ENCODE measurements at places on chromosomes 6 and 20. TPM values are rescaled to one million over a fixed set of nuclear protein-coding genes. Genes with fewer than 3 reads are reported as not detected.

The TRAPPC3L gene
- not detected for total RNA-seq

GRCh38 chr6:156948807-156949206 lies 171.6 kb downstream of the ARID1B start:
- no peaks in the 10 kb centered on the region for H3K36me3 ChIP-seq
- peaks cover 52% of the 10 kb centered on the region for H3K4me1 ChIP-seq
- H3K27me3 ChIP-seq: no peaks in the 10 kb centered on the region

- peaks cover 56% of the 10 kb centered on the region for H3K4me1 ChIP-seq
- peaks cover 2% of the 10 kb centered on the region for H3K36me3 ChIP-seq
- no peak for DNase-seq
- no peaks in the 10 kb centered on the region for H3K27me3 ChIP-seq
- peak overlapping the region; percentile 86 for H3K4me3 ChIP-seq
- peak overlapping the region; percentile 87 for H3K27ac ChIP-seq
Observed at GRCh38 chr6:37259191-37259590, 1.2 kb upstream of the TMEM217 start.

DNA sequence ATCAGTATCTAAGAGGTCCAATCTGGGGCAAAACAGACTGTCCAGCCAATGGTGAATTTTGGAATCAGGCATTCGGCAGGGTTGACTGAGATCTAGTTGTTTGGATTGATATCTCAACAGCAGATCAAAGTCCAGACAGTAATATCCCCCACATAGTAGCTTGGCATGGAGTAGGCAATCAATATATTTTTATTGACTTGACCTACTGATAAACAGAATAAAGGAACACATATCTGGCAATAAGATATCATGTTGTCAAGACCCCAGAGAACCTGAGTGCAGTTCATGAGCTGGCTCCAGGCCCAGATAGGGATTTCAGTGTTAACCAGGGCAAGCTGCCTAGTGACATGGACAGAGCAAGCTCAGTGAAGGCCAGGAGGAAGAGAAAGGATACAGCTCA lies 34.4 kb downstream of the TNFAIP3 start:
- H3K36me3 ChIP-seq: no peaks in the 10 kb centered on the region
- no peak overlapping the region for H3K27ac ChIP-seq
- DNase-seq: no peak
- peaks cover 44% of the 10 kb centered on the region for H3K4me1 ChIP-seq

DNA sequence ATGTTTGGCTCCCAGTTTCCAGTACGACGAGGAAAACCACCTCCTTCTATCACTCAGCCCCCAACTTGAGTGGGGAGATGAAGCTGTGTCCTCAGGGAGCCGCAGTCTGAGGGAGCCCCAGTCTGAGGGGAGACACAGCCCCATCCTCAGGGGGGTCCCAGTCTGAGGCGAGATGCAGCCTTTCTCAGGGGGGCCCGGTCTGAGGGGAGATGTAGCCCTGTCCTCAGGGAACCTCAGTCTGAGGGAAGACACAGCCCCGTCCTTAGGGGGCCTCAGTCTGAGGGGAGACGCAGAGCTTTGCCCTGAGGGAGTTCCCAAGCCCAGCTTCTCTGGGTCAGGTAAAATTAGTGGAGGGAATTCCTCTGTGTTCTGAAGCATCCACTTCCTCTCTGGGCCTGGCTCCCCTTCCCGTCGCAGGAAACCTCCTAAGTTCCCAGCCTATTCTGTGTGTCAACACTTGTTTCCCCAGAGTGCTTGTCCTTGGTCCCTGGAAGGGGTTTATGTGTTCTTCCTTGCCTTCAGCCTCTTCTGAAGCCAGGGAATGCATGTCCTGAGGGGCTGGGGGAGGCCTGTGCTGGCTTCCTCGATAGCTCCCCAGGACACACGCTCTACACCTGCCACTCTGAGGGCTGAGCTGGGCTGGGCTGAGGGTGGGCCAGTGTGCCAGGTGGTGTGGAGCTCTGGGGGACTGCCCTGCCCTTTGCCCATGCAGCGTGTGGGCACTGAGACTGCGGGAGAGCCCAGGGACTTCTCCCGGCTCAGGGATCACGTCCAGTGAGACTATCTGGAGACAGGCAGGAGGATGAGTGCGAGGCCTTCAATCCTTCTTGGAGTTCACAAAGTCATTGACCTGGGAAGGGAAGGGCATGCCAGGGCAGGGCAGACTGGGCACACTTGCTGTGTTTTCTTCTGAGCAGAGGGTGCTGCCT lies 55.4 kb downstream of the VEGFA start:
- peaks cover 5% of the 10 kb centered on the region for H3K27me3 ChIP-seq
- DNase-seq: no peak
- no peak overlapping the region for H3K4me3 ChIP-seq
- no peak overlapping the region for H3K27ac ChIP-seq

GRCh38 chr6:147779624-147780023 lies 271.1 kb downstream of the SAMD5 start:
- H3K4me1 ChIP-seq: no peaks in the 10 kb centered on the region
- no peak for DNase-seq
- no peaks in the 10 kb centered on the region for H3K36me3 ChIP-seq
- H3K27me3 ChIP-seq: no peaks in the 10 kb centered on the region
- no peak overlapping the region for H3K27ac ChIP-seq

The PNLDC1 gene
- 0.31 TPM for total RNA-seq

The RAET1L gene
- not detected for total RNA-seq

- no peak overlapping the region for H3K27ac ChIP-seq
- no peak for DNase-seq
- no peaks in the 10 kb centered on the region for H3K36me3 ChIP-seq
- H3K4me1 ChIP-seq: no peaks in the 10 kb centered on the region
- H3K27me3 ChIP-seq: no peaks in the 10 kb centered on the region
Observed at GRCh38 chr20:24913076-24913628, 35.9 kb upstream of the CST7 start.

GRCh38 chr20:52805843-52806242 lies 166.3 kb upstream of the TSHZ2 start:
- DNase-seq: no peak
- H3K36me3 ChIP-seq: no peaks in the 10 kb centered on the region
- H3K4me1 ChIP-seq: no peaks in the 10 kb centered on the region
- H3K4me3 ChIP-seq: no peak overlapping the region
- peaks cover 9% of the 10 kb centered on the region for H3K27me3 ChIP-seq

The ISM1 gene
- total RNA-seq: 0.34 TPM

The PRL gene
- not detected for total RNA-seq

DNA sequence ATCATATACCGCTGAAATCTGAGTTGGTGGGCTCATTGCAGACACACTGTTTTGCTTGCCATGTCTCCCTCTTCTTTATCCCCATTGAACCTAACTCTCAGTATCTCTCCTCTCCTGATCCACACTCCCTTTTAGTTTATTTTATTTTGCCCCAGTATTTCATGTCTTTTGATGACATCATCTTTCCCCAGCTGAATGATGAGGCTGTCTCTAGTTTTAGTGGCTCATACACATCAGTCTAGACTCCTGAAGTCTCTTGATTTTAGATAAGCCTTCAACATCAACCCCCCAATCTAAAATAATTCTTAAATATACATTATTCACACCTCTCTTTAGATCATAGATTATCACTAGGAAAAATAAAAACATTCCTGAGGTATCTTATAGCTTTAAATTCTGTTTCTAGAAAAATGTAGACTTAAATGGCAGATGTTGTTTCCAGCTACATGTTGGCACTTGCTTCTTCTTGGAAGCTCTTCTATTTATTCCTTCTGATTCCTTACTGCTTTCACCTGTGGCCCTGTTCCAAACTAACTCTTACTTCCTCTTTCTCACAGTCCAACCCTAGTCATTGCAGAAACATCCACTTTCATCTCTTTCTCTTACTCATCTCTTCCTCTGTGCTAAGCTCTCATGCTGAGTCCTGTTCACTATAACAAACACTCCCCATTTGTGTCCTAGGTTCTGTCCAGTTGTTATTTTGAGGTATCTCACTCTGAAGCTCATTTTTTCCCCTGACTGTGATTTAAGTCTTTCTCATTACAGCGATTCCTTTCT lies 191.9 kb upstream of the SLC35B3 start:
- no peaks in the 10 kb centered on the region for H3K27me3 ChIP-seq
- H3K27ac ChIP-seq: no peak overlapping the region
- no peak overlapping the region for H3K4me3 ChIP-seq
- no peaks in the 10 kb centered on the region for H3K36me3 ChIP-seq
- no peak for DNase-seq

- H3K4me3 ChIP-seq: no peak overlapping the region
- no peaks in the 10 kb centered on the region for H3K4me1 ChIP-seq
- H3K27ac ChIP-seq: no peak overlapping the region
- no peaks in the 10 kb centered on the region for H3K36me3 ChIP-seq
Observed at GRCh38 chr6:113328886-113329381, 528.2 kb upstream of the MARCKS start.

DNA sequence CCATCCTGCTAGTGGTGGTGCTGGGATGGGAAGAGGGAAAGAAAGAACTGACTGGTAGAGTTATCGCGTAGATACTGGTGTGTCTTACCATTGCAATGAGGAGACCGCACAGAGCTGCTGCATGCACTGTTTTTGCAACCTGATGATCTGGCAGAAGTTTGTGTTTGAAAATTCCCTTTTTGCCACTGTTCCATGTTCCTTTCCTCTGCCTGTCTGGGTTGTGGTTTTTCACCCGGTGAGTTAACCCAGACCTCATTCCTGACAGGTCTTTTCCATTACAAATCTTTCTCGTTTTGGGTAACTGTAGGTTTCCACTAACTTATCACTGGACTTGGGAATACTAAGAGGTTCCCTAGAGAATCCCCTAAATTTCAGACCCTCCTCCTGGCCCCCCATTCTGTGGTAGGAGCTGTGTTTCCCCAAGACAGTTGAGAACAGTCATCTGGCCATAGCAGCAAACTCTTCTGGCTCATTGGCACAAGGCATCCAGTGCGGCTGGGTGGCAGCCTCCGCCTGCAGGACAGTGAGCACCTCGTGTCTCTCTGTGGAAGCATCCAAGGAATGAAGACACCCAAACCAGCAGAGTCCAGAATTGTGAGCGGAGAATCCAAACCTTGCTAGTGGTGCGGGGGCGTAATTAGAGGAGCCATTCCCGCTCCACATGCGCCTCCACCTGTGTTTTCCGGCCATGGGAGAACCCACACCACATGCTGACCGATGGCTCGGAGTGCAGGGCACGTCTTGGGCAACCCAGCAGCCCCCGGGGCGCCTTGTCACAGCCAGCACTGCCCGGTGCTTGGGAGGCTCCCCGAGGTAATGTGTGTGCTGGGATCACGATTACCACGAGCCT lies 32.8 kb downstream of the ERMARD start:
- H3K36me3 ChIP-seq: peaks cover 27% of the 10 kb centered on the region
- no peaks in the 10 kb centered on the region for H3K27me3 ChIP-seq
- H3K4me3 ChIP-seq: no peak overlapping the region
- no peak overlapping the region for H3K27ac ChIP-seq

GRCh38 chr6:146770965-146771735 lies 172.4 kb downstream of the ADGB start:
- H3K4me3 ChIP-seq: peak overlapping the region; percentile 60
- H3K36me3 ChIP-seq: no peaks in the 10 kb centered on the region

DNA sequence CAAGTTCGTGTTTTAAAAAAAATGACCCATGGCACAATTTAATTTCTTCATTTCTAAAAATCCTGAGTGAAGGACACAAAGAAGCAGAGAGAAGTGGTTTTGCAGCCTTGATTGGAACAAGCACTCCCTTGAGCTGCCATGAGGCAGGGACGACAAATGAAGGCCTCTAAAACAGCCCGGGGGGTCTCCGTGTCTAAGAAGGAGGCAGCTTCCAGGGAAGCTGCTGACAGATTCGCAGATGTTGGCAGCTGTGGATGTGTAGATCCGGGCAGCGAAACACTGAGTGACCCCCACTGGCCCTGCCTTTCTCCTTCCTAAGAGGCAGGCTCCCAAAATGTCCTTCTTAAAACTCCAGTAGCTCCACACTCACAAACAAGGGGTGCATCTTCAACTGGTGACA lies 9.6 kb upstream of the LBP start:
- H3K27ac ChIP-seq: no peak overlapping the region
- peaks cover 2% of the 10 kb centered on the region for H3K36me3 ChIP-seq
- no peak for DNase-seq
- peaks cover 12% of the 10 kb centered on the region for H3K27me3 ChIP-seq

- no peaks in the 10 kb centered on the region for H3K27me3 ChIP-seq
- H3K36me3 ChIP-seq: no peaks in the 10 kb centered on the region
- H3K27ac ChIP-seq: no peak overlapping the region
- no peak overlapping the region for H3K4me3 ChIP-seq
- H3K4me1 ChIP-seq: no peaks in the 10 kb centered on the region
Observed at GRCh38 chr20:15937179-15937578, 636.1 kb downstream of the KIF16B start.

- DNase-seq: no peak
- no peak overlapping the region for H3K4me3 ChIP-seq
- H3K27me3 ChIP-seq: no peaks in the 10 kb centered on the region
Observed at GRCh38 chr20:35695245-35695749, 3.9 kb downstream of the NFS1 start.

- no peak for DNase-seq
- H3K36me3 ChIP-seq: no peaks in the 10 kb centered on the region
- H3K27me3 ChIP-seq: peaks cover 2% of the 10 kb centered on the region
- no peak overlapping the region for H3K27ac ChIP-seq
Observed at GRCh38 chr20:6157345-6157744, 34.5 kb upstream of the FERMT1 start.

GRCh38 chr6:90121982-90122381 lies 174.7 kb downstream of the BACH2 start:
- peaks cover 24% of the 10 kb centered on the region for H3K4me1 ChIP-seq
- no peak overlapping the region for H3K4me3 ChIP-seq
- DNase-seq: peak; percentile 62
- H3K27ac ChIP-seq: peak overlapping the region; percentile 14
- peaks cover 18% of the 10 kb centered on the region for H3K36me3 ChIP-seq

DNA sequence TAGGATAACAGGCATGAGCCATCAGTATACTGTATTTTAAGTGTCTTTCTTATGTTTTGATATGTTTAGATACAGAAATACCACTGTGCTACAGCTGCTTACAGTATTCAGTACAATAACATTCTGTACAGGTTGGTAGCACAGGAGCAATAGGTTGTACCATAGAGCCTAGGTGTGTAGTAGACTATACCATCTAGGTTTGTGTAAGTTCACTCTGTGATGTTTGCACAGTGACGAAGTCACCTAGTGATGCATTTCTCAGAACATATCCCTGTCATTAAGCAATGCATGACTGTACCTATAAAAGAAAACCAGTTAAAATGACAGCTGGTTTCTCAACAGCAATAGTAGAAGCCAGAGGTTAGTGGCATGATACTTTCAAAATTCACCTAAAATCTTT lies 3.0 kb upstream of the ZBTB24 start:
- H3K4me1 ChIP-seq: peaks cover 33% of the 10 kb centered on the region
- no peak for DNase-seq
- peaks cover 12% of the 10 kb centered on the region for H3K36me3 ChIP-seq
- no peaks in the 10 kb centered on the region for H3K27me3 ChIP-seq

DNA sequence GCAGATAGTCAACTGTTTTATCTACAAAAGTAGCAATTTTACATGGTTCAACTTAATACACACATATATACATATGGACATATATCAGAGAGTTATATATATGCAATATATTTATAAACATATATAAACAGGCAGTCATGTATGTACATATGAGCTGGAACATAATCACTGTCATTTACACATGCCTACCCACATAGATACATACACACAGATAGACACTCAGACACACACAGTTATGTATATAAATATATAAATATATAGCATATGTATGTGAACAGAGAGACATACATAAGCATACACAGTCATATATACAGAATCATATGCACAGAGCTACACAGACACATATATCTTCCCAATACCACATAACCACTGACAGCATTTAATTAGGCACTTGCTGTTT lies 2.2 kb downstream of the WFDC5 start:
- no peaks in the 10 kb centered on the region for H3K36me3 ChIP-seq
- DNase-seq: no peak
- no peak overlapping the region for H3K27ac ChIP-seq

GRCh38 chr6:167703347-167703746 lies 123.4 kb upstream of the AFDN start:
- peaks cover 2% of the 10 kb centered on the region for H3K36me3 ChIP-seq
- H3K27me3 ChIP-seq: peaks cover 34% of the 10 kb centered on the region
- H3K4me1 ChIP-seq: peaks cover 34% of the 10 kb centered on the region
- no peak overlapping the region for H3K27ac ChIP-seq
- DNase-seq: no peak

All from activated CD4-positive, alpha-beta memory T cell treated with anti-CD3 and anti-CD28 coated beads for 36 hours (primary cell).